DMS 273 treated with DMSO at 0.1 percent for 48 hours (cell line): ENCODE measurements at places on chromosomes 7 and 10.

GRCh38 chr7:68269405-68269804 lies 1272.8 kb downstream of the TYW1 start:
- DNase-seq, result no peak

DNA sequence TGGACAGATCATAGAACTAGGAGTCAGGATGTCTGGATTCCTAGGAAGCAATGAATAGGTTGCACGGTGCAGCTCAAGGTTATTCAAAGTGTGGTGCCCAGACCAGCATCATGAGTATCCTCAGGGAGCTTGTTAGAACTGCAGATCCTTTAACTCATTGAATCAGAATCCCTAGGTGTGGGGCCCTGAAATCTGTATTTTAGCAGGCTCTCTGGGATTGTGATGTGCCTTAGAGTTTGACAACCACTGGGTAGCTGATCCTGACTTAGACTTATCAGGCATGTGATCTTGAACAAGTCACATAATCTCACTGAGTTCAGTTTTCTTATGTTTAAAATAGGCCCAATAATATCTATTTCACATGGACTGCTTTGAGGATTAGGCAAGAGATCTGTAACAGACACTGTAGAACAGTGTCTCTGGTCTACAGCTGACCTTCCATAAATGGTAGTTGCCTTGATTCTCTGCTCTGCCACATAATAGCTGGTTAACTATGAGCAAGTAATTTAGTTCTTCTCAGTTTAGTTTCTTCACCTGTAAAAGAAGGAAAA lies 46.4 kb upstream of the ATRNL1 start:
- no peak for DNase-seq

DNA sequence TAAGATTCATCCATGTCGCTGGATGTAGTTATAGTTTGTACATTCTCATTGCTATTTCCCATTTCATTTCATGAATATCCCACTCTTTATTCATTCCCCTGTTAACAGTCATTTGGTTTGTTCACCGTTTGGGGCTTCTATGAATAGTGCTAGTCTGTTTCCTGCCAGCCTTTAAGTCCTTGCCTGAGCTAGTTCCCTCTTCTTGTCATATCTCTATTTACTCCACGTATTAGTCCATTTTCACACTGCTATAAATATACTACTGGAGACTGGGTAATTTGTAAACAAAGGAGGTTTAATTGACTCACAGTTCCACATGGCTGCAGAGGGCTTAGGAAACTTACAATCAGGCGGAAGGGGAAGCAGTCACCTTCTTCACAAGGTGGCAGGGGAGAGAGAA lies 56.2 kb downstream of the PLCE1 start:
- DNase-seq, result no peak

DNA sequence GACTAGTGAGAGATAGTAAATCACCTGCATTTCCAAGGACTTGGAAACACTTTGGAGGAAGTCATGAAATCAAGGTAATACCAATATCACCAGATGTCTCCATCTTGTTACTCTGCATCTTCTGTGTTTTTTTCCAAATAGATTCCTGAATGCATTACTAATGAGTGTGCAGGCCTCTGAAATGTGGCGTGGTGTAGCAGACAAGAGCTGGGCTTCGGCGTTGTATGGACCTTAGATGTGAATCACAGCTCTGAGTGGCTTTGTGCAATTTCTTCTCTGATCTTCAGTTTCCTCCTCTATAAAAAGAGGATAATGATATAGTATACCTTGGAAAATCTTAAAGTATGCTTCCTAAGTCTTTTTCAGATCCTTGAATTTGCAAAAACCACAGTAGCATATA lies 9.6 kb upstream of the MYPN start:
- DNase-seq, result no peak

DNA sequence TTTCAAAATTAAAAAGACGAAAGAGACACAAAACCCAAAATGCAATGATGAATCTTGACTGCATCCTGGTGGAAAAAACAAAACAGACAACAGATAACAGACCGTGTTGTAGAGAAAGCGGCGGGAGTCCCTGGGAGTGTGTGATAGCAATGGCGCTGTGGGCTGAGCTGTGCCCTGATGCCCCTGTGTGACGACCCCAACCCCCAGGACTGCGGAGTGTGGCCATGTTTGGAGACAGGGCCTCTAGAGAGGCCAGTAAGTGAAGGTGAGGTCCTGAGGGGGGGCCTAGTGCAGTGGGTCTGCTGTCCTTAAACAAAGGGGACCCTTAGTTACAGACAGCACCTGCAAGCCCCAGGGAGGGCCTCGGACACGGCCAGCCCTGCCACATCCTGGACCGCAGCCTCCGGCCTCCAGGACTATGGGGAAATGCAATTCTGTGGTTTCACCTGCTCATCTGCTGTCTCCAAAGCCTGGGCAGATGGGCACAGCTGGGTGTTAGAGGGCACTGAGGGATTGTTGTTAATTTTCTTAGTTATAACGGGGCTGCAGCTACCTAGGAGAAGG lies 277.7 kb downstream of the DNAJB6 start:
- DNase-seq, result no peak

DNA sequence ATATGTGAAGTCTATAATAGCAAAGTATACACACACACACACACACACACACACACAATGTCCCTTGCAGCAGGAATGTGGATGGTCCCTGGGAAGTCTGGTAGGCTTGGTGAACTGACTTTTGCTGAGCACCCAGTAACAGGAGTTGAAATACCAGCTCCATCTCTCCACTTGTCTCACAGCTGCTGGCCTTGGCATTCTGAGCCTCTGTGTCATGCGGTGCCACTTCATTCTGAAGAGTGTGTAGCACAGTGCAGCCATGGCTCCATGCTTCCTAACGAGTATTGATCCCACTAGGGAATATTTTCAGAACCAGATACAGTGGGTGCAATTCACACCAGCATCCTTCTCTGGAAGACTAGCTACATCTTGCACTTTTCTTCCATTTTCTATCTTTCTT lies 192.4 kb downstream of the ADARB2 start:
- no peak for DNase-seq

DNA sequence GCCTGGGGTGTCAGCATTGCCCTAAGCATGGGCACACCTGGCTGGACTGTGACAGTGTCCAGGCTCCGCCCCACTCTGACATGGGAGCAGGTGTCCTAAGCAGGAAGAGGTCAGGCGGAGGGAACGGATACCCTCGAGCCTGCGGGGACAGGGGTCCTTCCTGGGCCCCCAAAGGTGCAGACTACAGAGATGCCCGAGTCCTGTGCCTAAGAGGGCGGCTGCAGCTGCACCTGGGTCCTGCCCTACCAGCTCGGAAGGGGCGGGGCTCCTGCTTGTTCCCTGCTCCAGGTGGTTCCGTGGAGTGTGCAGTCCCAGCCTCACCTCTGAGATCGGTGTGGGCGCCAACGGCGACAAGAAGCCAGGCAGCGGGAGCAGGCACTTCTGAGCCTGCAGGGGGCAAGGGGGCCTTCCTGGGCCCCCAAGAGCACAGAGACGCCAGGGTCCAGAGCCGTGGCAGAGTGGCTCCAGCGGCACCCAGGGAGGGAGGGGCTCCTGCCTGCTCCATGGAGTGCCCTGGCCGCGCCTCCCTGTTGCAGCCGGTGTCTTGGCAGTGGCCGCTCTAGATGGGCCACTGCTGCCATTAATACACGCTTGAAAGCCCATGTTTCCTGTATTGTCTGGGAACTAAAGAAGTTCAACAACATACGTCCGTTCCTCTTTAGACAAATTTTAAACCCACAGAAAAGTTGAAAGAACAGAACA lies 64.5 kb upstream of the CACNA2D1 start:
- DNase-seq, result no peak

DNA sequence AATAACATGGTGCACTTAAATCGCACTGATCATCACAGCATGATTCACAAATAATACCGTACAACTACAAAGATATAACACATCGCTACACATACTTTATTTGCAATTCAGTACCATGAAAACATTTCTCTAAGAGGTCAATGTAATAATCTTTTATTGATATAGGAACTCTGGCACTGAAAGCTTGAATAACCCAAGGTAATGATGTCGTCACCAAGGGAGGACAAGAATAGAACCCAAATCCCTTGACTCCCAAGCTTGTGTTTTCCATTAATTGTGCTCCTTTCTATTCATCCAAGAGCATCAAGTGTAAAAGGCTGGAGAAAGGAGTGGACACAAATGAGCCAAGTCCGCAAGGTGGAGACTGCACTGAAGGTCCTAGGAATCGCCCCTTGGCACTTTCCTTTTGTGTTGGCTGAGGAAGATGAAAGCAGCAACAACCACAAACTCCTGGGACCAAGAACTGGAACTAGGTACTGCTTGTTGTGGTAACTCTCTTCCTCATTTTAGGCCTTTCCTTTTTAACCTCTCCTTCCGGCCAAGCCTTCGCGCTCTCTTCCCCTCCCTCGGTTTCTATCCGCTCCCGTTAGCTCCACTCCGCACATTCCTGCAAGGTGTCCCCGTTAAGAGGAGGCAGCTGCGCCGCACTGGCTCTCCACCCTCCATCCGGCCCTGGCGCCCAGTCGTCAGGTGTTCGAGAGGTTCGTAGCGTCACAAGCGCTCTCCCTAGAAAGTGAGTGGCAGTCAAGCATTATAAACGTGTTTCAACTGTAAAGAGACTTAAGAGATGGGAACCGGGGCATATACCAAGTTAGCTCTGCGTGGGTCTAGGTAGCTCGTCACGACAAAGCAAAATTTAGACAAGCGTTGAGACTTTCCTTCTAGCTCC lies 1.0 kb upstream of the CBLL1 start:
- DNase-seq, result no peak

DNA sequence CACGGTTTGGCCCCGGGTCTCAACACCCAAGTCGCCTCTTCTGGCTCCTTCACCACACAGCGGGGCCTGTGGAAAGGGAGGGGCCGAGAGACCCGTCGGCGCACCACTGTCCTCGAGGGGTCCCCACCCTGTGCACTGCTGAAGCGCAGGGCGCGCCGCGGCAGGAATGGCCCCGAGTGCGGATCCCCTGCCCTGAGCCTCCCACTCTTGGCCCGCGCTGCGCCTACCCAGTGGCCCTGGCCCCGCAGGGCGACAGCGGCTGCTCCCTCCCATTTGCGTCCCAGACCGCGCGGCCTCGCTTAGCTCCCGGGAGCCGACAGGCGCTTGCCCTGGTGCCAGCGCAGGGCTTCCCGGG lies 2.1 kb upstream of the SFMBT2 start:
- DNase-seq, result no peak

DNA sequence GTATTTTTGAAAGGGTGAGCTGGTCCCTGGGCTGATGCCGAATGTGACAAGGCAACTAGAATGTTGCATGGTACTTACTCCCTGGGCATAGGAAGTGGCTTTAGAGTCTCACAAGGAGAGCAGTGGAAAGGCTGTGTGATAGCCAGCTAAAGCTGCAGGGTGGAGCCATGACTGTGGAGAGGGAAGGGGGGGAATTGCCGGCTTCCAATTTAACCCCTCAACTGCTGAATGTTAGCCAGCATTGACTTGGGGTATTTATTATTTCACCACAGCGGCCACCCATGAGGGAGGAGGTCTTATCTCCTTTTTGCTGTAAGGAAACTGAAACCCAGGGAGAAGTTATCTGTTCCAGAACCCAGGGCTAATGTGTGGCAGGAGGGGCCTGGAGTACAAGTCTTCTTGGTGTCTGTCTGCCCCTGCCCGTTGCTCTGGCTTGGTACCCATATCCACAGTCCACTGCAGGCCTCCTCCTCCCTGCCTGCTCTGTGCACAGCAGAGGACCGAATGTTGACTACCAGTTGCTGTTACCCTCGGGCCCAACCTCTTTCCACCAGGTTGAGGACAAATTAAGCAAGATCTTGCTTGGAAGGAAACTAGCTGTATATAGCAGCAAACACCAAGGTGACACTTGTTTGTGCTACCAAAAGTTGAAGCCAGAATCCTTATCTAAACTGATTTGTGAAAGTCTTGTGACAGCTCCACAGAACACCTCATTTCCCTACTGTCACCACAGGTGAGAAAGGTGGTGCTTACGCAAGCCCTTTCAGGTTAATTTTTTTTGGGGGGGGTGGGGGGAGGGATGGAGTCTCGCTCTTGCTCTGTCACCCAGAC lies 37.6 kb downstream of the WBP1L start:
- DNase-seq, result no peak

DNA sequence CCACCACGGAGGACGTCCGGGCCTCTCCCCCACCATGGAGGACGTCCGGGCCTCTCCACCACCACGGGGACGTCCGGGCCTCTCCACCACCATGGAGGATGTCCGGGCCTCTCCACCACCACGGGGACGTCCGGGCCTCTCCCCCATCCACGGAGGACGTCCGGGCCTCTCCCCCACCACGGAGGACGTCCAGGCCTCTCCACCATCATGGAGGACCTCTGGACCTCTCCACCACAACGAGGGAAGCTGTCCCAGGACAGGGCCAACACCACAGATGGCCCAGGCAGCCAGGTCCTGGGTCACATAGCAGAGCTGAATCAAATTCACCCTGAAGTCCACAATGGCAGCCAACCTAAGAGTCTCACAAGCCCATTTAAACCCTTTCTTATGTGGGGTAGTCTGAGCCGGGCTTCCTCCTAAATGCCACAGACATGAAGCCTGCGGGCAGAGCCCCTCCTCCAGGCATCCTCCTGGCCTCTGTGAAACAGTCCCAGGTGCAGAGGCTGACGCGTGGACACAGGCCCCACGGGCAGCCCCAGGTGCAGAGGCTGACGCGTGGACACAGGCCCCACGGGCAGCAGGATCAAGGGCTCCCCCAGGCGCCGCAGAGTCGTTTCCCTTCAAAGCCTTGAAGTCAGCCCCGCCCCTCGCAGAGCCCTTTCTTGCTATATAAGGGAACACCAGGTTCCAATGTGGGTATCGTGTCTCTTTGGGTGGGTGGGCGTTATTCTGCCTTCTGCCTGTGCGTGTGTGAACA lies 47.0 kb downstream of the FOXL3 start:
- DNase-seq, result no peak

DNA sequence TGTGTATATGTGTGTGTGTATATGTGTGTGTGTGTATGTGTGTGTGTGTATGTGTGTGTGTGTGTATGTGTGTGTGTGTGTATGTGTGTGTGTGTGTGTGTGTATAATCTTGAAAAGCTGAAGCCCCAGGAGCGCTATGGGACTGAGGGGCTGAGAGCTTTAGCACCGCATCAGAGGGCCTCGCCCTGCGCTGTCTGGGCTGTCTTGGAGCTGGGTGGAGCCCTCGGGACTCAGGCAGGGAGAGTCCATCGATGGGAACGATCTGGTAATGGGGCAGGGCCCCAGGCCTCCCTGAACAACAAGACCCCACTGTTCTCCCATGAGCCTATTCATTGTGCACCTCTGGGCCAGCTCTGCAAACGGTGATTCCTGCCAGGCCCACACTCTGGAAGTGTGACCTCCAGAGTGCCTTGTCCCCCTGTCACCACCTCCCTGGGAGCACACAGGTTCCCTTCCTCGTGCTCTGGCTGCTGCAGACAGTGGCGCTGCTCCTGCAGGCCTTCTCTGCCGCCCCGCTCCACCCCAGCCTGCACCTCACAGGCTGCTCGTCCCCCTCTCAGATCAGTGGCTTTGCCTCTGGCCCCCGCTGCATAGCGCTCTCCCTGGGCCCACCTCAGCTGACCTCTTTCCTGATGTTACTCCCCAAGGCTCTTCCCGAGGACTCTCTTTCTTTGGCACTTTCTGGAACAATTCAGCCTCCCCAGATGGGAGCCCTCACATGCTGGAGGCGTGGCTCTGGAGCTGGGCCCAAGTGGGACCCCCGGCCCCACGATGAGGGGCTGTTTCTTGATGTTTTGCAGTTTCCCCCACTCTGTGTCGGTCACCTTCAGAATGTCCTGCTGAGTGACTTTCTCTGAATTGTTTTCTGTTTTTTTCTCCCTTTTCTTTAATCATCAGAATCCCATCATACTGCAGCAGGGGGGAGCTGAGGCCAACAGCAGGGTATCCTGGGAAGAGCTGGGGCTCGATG lies 542.2 kb upstream of the FOXK1 start:
- DNase-seq, result no peak

GRCh38 chr10:115977855-115978254 lies 295.2 kb downstream of the GFRA1 start:
- no peak for DNase-seq
